NCI-H2171 treated with DMSO at 0.1 percent for 48 hours (cell line): ENCODE measurements at places on chromosomes 1 and 21.

DNA sequence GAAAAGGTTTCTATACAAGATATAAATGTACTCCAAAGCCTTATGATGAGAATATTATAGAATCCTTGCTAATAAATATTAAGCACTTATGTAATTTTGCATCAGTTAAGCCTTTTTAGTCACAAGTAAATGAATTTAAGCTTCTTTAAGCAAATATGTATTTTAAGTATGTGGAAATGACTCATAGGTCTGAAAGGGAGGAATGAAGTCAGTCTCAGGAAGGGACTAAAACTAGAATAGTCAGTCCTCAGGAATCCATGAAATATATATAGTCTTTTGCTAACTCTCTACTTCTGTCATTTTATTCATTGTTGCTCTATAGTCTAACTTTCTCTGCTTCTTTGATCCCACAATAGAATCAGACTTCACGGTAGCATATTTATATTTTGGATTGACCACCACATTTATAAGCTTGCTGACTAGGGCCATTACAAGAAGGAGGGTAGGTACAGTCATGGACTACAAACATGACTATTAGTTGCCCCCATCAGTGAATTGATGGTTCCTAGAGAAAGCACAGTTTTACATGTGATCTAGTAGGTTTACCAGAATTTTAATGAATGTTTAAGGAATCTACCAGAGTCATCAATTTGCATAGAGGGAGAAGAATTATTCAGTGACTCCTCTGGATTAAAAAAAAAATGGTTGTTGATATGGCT, 20.2 kb upstream of the RABGGTB start:
- no peak for DNase-seq

GRCh38 chr1:165369255-165369848, 12.8 kb upstream of the LMX1A start:
- DNase-seq: no peak

DNA sequence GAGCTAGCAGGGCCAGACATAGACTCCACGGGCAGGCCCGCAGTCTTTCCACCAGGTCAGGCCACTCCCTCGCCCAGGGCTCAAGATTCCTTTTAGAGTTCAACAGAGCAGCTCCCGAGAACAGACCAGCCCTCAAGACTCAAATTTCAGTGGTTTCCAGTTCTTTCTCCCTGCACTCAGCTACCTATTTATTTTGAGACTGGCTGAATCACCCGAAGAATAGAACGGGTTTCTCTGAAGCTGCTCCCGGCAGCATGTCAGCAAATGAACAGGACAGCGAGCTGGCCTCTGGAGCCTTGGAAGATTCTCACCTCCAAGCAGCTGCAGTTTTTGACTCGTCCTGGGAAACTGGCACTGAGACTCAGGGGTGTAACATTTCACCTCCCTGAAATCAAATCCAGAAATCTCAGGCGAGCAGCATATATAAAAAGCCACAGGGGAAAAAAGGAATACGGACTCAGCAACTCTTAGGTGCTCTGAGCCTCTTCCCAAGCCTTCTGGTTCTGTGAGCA, 177.9 kb downstream of the CLIC6 start:
- DNase-seq: peak; percentile 74

DNA sequence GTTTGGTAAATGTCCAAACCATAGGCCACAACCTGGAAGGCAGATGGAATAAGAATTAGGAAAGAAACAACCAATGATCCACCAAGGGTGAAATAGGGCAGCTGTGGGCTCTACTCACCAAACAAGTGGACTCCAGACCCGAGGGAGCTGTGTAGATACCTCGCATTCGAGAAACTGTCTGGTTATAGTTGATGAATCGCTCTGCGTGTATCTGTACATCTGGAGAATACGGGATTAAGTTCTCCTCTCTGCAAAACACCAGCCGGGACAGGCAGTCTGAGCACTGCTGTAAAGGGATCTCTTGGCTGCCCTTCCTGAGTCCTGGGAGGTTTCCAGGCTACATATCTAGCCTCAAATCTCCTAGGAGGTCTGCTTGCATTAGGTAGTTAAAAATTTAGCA, 9.4 kb upstream of the UBR4 start:
- DNase-seq: no peak

GRCh38 chr21:46205766-46206162, 21.5 kb upstream of the SPATC1L start:
- no peak for DNase-seq

GRCh38 chr1:244074559-244075171, 23.6 kb downstream of the ZBTB18 start:
- no peak for DNase-seq

DNA sequence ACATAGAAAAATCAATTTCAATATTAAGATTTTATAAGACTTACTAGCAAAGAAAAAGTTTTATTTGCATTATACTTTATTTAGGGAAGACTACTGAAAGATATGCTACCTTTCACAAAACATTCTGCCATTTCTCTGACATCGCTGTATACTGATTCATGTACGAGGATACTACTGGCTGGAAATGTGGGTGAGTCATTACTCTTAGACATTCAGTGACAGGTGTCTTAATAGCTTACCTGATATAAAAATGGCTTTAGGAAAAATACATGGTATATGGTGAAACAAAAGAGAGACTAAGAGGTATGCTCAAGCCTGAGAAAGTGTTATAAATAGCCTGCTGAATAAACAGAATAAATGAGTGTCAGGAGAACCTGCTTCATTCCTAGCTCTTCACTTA, 73.0 kb upstream of the EXO1 start:
- no peak for DNase-seq

- no peak for DNase-seq
Measured at GRCh38 chr21:44714905-44715304, 3.5 kb upstream of the TSPEAR start.

GRCh38 chr1:36511804-36512798, 29.4 kb upstream of the CSF3R start:
- no peak for DNase-seq

GRCh38 chr1:31696242-31696641, 7.6 kb downstream of the COL16A1 start:
- DNase-seq: no peak

- no peak for DNase-seq
Measured at GRCh38 chr1:171252482-171252881, 4.2 kb downstream of the FMO1 start.

GRCh38 chr1:95431235-95431634, 197.2 kb downstream of the RWDD3 start:
- no peak for DNase-seq

- DNase-seq: no peak
Measured at GRCh38 chr1:84525779-84526178, 19.4 kb upstream of the GNG5 start.

DNA sequence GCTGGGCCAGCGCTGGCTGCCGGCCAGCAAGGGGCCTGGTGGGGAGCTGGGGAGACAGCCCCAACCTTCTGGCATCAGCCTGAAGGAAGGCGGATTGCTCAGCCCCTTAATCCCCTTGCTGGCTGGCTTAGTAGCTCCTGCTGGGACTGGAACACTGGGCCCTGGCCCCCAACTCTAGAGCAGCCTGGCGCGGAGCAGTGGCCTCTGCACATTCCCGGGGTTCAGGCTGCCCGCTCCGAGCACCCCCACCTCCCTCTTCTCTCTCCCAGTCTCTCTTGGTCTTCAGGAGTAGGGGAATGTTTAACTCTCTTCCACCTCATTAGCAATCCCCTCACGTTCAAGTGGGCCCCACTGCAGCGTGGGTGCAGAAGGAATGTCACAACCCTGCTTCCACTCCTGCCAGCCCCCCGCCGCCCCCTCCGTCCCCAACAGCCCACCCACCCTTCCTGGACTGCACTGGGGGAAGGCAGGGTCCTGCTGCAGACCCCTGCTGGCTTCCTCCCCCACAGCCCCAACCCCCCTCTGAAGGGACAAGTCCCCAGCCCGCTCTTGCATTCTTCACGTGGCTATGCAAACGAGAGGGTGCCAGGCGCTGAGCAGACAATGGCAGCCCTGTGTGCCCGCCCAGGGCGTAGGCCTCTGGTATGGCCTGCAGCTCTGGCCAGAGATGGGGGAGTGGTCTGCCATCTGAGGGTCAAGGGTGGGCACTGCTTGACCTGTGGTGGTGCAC, 980 bp upstream of the CLDN19 start:
- DNase-seq: no peak

DNA sequence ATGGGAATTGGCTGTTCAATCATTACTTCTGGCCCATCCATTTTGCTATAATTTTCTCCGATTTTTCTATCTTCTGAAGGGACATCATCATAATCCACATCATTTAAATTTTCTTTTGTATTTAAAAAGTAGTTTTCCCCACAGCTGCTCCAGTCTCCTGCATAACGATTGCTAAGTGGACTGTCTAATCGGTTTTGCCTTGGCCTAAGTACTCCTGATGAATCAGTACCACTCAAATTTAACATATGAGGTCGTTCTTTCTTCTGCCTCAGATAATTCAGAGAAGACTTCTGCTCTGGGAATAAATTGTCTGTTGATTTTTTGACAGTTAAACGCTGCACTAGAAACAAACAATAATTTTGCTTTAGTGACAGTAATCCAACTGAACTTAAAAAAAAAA, 41.9 kb downstream of the SYDE2 start:
- no peak for DNase-seq

- DNase-seq: no peak
Measured at GRCh38 chr21:36696390-36697059, 2.4 kb upstream of the SIM2 start.

DNA sequence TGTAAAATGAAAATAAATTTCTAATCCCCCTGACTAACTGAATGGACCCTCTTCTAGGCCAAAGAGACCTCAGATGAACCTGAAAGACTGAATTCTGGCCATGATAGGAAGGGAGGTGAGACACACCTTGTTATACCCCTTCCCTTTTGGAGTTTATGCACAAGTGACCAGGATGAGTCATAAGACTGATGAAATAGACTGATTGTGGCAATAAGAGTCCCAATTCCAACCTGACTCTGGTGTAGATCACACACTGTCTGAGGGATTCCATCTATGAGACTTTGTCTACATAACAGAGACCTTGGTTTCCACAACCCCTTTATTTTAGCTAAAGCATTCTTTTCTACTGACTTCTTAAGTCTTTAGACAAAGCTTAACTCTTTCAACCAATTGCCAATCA, 13.5 kb upstream of the OR2G2 start:
- no peak for DNase-seq

DNA sequence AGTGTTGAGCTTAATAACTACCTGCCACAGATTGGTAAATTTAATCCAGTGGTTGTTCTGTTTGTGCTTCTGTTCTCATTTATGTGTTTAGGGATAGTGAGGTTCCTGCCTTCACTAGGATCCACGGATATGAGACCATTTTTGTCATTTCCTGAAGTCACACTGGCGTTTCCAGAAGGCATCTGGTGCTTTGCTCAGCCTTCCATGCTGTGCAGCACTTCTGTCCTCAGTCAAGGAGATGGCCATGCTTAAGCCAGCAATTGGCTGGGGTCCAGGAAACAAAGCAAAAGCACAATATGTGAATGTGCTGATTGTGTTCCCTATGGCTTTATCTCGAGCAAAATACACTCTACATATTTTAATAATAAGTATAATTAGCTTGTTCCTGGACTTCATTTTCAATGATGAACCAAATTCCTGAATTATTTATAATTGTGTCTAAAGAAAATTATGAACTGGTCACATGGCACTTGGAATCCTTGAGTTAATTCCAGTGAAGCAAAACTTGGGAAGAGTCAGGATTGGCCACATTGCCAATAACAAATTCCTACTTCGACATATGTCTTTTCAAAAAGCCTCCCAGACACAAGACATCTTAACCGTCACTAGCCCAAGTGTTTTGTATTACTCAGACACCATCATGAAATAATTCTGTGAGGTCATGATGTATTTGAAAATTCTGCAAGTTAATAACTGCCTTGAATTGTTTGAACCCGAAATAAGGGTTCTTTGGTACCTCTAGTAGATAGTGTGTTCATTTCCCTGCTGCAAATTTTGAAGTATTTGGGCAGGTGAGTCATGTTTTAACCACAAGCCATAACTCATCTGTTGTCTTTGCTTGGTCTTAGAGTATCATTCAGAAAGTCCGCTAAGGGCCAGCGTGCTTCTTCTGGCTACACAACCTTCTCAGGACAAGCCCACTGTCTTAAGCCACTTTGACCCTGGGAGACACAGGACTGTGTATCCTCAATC, 412.4 kb downstream of the DISC1 start:
- peak; percentile 54 for DNase-seq

DNA sequence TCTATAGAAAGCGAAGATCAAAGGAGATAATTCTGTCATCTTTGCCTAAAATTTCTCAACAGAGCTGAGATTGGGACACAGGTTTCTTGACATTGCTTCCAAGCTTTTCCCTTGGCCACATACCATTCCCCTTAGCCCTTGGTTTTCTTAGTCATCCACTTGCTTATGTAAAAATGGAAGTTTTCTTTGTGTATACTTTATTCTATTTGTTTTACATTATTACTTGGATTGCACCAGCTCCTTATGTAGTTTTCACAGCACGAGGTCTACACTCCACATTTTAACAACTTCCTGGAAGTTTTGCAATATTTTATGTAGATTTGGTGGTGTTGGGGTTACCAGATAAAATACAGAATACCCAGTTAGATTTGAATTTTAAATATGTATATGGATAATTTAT, 129.8 kb downstream of the PLA2G4A start:
- no peak for DNase-seq

- DNase-seq: no peak
Measured at GRCh38 chr1:88557014-88557413, 127.1 kb upstream of the PKN2 start.

- no peak for DNase-seq
Measured at GRCh38 chr1:152777510-152778137, 2.7 kb downstream of the LCE1F start.

- DNase-seq: no peak
Measured at GRCh38 chr1:225658041-225658440, 5.1 kb upstream of the ENAH start.

DNA sequence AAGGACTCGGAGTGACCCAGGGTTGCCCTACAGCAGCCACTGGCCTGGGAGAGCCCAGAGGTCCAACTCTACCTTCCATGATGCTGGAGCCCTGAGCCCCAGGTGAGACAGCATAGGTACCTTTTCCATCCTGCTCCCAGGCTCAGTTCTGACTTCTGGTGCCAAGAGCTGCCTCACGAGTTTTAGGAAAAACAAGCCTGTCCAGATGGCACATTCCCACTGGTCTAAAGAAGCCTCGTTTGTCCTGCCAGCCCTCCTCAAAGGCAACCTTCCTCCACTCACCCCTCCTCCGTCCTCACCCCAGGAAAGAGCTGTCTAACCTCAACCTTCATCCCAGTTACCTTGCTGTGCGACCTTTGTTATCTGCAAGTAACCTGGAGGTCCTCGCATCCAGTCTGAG, 53.5 kb upstream of the PRELP start:
- DNase-seq: no peak

DNA sequence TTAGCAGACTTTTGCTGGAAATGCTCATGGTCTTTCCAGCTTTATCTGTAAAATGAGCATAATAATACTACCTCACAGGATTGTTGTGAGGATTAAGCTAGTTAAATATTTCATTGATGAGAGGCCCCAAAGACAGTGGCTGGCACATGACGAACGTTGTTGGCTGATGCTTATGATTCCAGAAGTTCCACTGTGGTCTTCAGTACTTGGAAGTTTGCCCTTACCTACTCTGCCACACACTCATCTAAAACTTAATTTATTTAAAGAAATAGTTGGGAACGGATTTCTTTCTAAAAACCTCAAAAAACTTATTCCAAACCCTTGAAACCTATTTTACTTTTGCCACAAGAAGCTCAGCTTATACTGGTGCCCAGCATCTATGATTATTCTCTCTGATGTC, 170.7 kb downstream of the DHRS3 start:
- no peak for DNase-seq
